COR-L47 (cell line): ENCODE measurements at places on chromosomes 1 and 21.
A peak's percentile ranks its signal among the peaks of the same experiment; 100 is the strongest.

- DNase-seq = no peak
These were observed 2.0 kb upstream of the NID1 start for GRCh38 chr1:236066828-236067386.

DNA sequence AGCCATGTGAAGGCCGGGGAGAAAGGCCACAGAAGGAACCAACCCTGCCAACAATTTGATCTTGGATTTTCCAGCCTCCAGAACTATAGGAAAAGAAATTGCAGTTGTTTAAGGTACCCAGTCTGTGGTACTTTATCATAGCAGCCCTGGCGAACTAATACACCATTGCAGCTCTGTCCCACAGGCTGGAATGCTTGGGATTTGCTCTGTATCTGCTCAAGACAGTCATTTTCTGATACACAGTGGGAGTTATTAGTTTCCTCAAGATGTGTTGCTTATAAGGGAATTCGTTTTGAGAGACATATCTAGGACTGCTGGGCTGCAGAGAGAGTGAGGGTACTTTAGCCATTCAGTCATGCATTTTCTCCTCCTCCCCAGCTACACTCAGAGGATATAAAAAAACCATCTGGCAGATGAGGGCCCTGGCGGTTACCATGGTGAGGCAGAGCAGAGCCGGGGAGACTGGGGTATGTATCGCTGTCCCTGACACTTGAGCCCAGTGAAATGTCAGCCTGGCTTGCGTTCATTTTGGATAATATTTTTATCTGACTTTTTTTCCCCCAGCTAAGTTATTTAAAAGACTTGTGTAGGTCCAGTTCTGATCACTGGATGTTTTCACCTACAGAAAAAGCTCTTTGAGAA lies 104.6 kb downstream of the DIRAS3 start:
- DNase-seq = no peak

DNA sequence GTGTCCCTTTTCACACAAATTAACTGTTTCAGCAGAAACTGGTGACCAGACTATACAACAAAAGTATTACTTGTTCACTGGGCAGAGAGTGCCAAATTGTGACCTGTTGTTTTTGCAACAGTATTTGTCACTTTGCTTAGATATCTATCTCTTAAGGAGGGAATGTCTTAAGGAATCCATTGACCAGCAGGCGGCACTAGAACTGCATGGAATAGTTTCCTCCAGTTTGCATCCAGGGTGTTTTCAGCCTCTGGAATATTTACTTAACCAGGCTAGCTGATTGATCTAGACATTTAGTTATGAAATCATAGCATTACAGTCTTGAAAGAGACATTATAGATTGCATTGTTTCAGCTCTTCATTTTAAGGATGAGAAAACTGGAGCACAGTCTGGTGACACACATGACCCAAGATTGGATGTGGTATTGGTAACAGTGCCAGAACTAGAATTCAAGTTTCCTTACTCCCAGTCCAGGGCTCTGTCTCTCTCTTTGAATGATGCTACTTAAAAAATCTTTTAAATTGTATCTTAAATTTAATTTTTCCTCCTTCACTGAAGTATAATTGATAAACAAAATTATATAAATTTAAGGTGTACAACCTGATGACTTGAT lies 16.9 kb downstream of the RPTN start:
- peak; percentile 1 for DNase-seq

DNA sequence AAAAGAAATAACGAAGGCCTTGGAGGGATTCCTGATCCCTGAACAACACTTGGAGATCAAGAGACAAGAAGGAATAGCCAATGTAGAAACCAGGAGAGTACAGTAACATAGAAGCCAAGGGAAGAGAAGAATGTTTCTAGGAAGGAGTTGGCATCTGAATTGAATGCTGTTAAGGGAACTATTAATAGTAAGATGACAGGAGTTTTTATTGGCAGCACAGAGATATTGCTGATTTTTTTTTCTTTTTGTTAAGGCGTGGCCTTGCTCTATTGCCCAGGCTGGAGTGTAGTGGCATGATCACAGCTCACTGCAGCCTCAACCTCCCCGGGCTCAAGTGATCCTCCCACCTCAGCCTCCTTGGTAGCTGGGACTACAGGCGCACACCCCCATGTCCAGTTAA lies 9.6 kb upstream of the SFT2D2 start:
- no peak for DNase-seq

- DNase-seq = peak; percentile 92
These were observed 12.3 kb downstream of the CLCNKB start for GRCh38 chr1:16055613-16056520.

- peak; percentile 88 for DNase-seq
These were observed 160.8 kb downstream of the PSMG1 start for GRCh38 chr21:39022466-39022862.

DNA sequence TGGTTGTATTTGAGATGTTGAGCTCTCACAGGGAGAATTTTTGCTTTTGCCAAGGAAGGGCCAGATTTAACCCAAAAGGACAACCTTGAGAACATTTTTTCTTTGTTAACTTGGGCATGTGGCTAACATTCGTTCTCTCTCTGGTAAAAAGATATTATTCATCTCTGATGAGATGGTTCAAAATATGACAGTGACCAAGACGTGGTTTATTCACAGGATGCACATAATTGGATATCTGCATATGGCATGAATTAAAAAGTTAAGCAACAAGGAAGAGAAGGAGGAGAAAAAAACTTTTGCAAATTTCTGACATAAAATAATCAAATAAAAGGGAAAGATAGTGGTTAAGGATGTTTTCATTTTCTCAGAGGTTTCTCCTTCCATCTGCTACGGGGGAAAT lies 43.1 kb upstream of the BCL10 start:
- no peak for DNase-seq

GRCh38 chr1:153510984-153511410 lies 24.8 kb downstream of the S100A6 start:
- DNase-seq = peak; percentile 78

DNA sequence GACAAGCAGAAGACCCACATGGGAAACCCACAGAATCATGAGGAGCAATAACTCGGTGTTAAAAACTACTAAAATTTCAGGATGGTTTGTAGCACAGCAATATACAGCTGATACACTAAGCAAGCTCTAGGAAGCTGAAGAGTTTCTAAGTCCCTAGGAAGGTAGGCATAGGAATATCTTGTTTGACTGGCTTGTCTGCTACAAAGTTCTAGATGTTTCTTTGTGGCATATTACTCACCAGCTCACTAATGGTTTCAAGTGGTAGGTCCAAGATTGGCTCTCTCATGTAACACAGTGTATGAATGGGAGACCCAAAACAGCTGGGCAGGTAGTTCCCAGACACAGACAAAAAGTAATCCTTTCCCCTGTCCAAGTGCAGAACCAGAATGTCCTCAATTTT lies 13.3 kb upstream of the MTF1 start:
- no peak for DNase-seq

DNA sequence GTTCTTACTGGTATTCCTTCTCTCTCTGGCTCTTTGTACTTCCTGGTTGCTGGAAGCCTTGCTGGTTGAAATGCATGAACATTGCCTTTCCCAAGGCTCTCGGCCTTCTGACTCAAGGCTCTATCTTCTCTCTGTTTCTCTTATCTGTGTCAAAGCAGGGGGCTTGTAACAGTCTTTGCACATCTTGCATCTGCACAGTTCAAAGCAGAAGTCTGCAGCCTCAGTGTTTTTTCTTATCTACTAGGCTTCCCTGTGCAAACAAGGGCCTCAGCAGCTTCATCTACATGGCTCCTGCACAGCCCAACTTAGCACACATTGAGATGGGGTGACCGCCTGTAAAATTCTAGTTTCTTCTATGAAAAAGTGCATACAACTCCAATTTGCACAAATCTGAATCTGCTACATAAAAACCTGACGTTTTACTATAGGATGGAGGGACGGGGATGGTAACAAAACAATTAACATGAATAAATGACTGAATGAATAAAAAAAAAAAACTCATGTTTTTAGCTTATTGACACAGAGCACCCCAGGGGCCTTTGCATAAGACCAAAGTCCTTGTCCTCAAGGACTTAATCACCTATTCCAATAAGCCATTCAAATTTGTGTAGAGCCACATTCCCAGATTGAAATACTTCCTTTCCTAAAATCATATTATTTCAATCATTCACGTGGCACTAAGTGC lies 458.3 kb downstream of the LMO4 start:
- no peak for DNase-seq

- DNase-seq = no peak
These were observed 34.1 kb downstream of the ARHGEF10L start for GRCh38 chr1:17573518-17574041.

DNA sequence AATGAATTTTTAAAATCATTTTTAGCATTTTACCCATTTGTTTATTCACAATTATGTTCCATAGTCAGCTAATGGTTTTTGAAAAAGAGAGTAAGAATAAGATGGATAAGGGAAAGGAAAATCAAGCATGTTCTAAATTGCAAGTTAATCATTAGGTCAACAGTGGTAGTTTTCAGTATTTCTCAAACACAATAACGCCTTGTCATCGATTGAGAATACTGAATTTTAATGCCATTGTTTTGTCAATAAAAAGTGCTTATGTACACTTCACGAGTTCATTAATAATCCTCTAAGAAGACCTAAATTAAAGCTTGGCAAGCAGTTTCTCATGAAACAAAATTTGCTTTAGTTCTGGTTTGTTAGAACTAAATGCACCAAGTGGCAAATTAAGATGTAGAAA lies 100.3 kb downstream of the RERE start:
- DNase-seq = no peak

DNA sequence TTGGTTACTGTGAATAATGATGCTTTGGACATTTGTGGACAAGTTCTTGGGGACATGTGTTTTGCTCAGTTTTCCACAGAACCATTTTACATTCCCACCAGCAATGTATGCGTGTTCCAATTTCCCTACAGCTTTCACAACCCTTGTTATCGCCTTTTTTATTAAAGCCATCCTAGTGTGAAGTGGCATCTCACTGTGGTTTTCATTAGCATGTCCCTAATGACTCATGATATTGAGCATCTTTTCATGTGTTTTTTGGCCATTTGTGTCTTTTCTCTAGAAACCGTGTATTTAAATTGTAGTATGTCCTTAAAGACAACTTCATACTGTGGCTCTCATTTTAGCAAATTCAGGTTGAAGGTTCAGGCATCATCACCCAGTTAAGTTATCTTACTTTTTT lies 132.1 kb downstream of the TGFBR3 start:
- DNase-seq = no peak

GRCh38 chr1:230827081-230827681 lies 41.1 kb downstream of the C1orf198 start:
- no peak for DNase-seq

GRCh38 chr1:45846931-45847330 lies 43.5 kb downstream of the MAST2 start:
- DNase-seq = no peak

DNA sequence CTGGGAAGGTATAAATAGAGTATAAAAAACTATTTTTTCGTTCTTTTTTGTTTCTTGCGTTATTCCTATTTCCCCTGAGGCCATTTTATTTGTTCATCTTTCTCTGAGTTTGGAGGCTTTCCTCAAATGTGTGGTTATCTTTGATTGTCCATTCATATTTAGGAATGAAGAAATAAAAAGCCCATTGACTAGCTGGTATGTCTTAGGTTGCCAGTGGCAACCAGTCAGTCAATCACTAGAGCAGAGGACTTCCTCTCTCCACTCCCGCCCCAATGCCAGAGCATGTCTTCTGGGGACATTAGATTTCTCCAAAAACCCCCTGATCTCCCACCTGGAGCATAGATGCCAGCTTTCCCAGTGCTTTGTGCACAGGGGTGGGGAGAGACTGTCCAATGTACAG lies 20.7 kb upstream of the FOXE3 start:
- no peak for DNase-seq

GRCh38 chr1:243388276-243388675 lies 132.4 kb downstream of the SDCCAG8 start:
- no peak for DNase-seq

- no peak for DNase-seq
These were observed 39.9 kb downstream of the DIPK1A start for GRCh38 chr1:92921031-92922023.

GRCh38 chr1:215665215-215665614 lies 98.1 kb downstream of the KCTD3 start:
- DNase-seq = no peak

DNA sequence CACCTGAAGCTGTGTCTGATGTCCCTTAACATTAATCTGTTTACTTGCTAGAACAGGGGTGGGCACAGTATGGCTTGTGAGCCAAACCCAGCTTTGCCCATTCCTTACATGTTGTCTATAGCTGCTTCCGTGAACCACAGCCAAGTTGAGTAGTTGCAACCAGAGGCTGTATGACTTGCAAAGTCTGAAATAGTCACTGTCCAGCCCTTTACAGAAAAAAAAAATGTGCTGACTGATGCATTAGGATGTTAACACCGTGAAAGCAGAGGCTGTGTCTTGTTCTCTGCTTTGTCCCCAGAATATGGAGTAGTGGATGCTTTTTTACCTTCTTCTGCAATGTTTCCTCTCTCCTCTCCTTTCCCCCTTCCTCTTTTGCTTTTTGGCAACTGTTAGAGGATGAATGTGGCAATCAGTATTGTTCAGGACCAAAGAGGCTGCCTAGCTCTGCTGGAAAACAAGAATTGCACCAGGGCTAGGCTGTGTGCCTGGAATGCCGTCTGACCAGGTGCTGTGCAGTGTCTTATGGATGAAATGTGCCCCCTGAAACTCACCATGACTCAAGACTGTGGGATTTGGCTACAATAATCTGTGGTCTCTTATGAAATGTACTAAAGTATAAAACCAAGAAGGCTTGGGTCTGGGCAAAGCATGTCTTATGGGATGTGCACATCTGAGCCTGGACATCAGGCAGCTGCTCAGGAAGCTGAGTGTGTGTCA lies 79.6 kb upstream of the GCLM start:
- no peak for DNase-seq

DNA sequence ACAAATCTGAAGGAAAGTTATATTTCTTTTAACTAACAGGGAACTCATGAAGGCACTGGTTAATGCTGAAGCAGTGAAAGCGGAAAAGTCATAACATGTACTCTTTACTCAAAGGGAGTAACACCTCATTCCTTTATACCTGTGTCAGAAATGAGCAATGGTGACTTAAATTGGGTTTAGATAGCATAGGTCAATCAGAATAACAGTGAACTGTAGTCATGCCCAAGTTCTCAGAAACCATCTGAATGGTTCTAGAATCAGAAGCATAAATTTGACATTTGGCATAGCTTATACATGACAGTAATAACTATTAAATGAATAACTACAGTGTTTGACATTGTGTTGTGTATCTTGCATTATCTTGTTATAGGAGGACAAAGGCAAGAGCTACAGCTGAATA lies 382.0 kb downstream of the NUF2 start:
- DNase-seq = no peak

- DNase-seq = peak; percentile 13
These were observed 16.0 kb downstream of the ENO1 start for GRCh38 chr1:8862528-8862927.

- DNase-seq = no peak
These were observed 168.5 kb downstream of the ACTL8 start for GRCh38 chr1:17923666-17924065.

GRCh38 chr1:234827181-234827580 lies 217.2 kb upstream of the IRF2BP2 start:
- DNase-seq = no peak

DNA sequence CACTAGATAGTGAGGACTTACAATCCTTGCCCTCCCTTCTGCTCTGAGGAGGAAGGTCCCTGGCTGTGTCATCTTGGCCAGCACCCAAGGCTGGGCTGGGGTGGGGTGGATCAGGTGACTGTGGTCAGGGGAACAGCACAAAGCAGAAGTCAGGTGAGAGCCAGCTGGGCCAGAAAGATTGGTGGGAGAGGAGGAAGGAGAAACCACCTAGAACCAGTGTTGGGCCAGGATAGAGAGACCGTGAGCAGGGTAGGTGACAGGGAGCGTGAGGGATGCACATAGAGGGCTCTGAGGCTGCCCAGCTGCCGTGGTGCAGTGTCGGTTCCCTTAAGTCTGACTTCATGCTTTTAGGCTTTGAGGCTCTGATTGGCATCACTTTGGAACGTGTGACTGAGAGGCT lies 22.7 kb downstream of the NCF2 start:
- peak; percentile 36 for DNase-seq
